BJ (cell line): ENCODE measurements at places on chromosomes 11 and 22. TPM values are rescaled to one million over a fixed set of nuclear protein-coding genes. Genes with fewer than 3 reads are reported as not detected.

ACR gene
- 0.12 TPM in 1 of 2 replicates, not detected in the other for polyA plus RNA-seq

SLC37A2 gene
- polyA plus RNA-seq: 0.63 and 0.75 TPM in 2 replicates

DNA sequence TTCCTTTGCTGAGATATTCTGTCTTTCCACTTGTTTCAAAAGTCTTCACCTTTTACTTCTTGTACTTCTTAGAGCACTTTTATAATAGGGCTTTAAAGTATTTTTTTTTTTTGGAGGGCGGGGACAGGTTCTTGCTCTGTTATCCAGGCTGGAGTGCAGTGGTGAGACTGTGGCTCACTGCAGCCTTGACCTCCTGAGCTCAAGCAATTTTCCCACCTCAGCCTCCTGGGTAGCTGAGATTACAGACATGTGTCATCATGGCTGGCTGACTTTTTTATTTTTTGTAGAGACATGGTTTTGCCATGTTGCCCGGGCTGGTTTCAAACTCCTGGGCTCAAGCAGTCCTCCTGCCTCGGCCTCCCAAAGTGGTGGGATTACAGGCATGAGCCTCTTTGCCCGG, 57.9 kb downstream of the DYNC2H1 start:
- no peak for DNase-seq

DNA sequence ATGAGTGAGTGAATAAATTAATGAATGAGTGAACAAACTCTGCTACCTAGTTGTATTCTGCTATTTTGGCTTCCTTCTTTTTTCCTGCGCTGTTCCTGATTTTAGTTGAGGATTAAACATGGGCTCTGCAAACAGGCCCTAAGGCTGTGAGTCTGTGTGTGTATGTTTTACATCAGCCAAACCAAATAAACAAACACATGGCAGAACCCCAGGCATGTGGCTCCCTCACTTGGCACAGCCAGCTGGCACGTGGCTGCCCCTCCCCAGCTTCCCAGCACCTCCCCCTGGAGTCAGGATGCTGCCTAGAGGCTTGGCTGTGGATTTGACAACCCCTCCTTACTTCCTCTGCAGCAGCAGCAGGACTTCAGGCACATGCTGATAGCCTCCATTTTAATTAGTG, 593.2 kb downstream of the INSC start:
- DNase-seq: peak; percentile 43

DNA sequence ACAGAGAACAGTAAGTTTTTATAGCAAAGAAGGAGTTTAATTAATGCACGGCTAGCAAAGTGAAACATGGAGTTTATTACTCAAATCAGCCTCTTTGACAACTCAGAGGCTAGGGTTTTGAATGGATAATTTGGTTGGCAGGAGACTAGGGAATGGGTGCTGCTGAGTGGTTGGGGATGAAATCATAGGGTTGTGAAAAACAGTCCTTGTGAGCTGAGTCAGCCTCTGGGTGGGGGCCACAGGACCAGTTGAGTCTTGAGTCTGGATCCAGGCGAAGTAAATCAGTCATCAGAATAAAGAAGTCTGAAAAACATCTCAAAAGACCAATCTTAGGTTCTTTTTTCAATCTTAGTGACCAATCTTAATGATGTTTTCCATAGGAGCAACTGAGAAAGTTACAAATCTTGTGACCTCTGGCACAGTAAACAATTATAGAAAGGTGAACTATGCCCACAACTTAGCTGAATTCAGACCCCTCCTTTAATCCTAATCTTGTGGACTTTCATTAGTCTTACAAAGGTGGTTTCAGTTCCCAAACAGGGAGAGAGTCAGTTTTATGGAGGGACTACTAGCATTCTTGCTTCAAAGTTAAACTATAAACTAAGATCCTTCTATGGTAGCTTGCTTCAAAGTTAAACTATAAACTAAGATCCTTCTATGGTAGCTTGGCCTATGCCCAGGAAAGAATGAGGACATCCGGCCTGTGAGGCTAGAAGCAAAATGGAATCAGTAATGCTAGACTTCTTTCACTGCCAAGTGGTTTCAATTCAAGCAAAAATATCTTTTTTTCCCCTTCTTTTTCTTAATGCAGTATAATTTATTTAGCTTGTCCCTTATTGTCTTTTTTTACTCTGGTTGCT, 84.5 kb downstream of the AASDHPPT start:
- DNase-seq: no peak

FAT3 gene
- 0.53 and 0.76 TPM in 2 replicates for polyA plus RNA-seq

GRCh38 chr22:47781024-47781423, 1018.6 kb downstream of the TBC1D22A start:
- DNase-seq: no peak

GRCh38 chr22:49312601-49313000, 515.1 kb downstream of the BRD1 start:
- DNase-seq: no peak
